Aorta (tissue), 5 donors: ENCODE measurements at places on chromosomes 2 and 18. TPM values are rescaled to one million over a fixed set of nuclear protein-coding genes. Genes with fewer than 3 reads are reported as not detected.

DNA sequence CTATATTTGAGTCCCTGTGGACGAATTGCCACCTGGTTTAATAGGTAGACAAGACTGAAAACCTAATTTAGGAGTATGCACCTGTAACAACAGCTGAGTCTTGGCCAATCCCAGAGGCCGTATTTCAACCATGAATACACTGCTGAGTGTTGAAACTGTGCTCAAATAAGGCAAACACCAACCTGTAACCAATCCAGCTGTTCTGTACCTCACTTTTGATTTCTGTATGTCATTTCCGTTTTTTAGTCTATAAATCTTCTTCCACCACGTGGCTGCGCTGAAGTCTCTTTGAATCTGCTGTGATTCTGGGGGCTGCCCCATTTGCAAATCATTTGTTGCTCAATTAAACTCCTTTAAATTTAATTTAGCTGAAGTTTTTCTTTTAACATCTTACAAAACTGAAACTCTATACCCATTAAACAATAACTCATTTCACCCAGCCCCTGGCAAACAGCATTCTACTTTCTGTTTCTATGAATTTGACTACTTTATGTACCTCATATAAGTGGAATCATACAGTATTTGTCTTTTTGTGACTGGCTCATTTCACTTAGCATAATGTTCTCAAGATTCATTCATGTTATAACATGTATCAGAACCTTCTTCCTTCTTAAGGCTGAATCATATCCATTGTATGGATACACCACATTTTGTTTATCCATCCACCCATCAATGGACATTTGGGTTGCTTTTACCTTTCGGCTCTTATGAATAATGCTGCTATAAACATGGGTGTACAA lies 7.5 kb upstream of the YPEL5 start:
- no peak for DNase-seq
- no peaks in the 10 kb centered on the region for H3K27me3 ChIP-seq
- H3K4me1 ChIP-seq = no peaks in the 10 kb centered on the region
- no peak overlapping the region for H3K27ac ChIP-seq
- no peaks in the 10 kb centered on the region for H3K36me3 ChIP-seq

Gene ALLC
- total RNA-seq = not detected

DNA sequence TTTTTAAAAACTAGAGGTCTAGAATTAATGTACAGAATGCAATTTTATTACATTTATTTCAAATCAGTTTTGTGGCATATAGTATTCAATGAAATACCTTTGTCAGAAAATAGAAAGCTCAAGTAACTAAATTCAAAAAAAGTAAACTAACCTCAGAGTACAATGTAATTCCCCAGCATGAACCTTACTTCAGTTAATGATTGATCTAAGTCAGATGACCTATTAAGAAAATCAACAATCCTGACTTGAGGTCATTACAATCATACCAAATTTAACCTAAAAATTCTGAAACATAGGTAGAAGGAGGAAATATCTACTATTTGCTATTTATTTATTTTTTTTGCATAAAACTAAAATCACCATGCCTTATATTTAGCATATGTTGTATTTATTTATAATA lies 142.9 kb downstream of the CCDC102B start:
- no peaks in the 10 kb centered on the region for H3K4me1 ChIP-seq
- no peaks in the 10 kb centered on the region for H3K36me3 ChIP-seq
- DNase-seq = no peak
- no peaks in the 10 kb centered on the region for H3K27me3 ChIP-seq
- H3K4me3 ChIP-seq = no peak overlapping the region

GRCh38 chr18:2776601-2777000 lies 70.2 kb upstream of the EMILIN2 start:
- no peak overlapping the region for H3K4me3 ChIP-seq
- H3K27ac ChIP-seq = no peak overlapping the region
- no peaks in the 10 kb centered on the region for H3K27me3 ChIP-seq
- no peaks in the 10 kb centered on the region for H3K4me1 ChIP-seq
